ENCODE measurements at places on chromosomes 2 and 18.

DNA sequence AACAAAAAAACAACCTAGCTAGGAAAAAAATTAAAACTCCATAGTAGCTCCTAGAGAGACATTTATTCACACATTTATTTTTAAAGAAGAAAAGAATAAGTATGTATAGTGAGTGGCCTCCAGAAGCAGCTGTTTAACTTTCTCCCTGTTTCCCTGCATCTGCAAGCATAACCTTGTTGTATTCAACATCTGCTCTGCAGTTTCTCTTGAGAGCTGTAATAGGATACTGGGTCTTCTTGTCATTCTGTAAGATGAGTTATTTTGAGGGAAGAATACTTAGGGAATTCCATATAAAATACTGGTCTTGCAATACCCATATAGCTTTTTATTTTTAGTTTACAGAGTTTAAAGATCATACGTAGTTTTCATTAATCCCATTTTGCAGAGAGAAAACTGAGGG, 246.6 kb downstream of the LRRTM1 start:
- no peak for DNase-seq

DNA sequence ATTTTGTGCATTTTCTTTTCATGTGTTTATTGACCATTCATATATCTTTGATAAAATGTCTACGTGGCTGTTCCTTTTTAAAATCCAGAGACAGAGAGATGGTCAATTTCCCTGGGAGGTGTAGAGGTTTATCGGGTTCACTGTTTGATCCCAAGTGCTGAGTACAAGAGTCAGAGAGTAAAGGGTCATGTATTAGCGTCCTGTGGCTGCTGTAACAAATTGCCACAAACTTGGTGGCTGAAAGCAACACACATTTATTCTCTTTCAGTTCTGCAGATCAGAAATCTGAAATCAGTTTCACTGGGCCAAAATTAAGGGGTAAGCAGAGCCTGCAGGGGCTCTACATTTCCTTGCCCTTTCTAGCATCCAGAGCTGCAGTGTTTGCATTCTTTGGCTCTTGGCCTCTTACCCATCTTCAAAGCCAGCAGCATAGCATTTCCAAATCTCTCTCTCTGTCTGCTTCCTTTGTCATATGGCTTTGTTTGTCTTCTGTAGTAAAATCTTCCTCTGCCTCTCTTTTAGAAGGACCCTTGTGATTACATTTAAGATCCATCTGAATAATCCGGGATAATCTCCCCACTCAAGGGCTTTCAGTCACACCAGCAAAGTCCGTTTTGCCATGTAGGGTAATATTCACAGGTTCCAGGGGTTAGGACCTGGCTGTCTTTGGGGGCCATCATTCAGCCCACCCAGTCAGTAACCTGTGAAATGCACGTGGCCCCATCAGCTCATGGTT, 49.9 kb downstream of the TMEM17 start:
- no peak for DNase-seq

DNA sequence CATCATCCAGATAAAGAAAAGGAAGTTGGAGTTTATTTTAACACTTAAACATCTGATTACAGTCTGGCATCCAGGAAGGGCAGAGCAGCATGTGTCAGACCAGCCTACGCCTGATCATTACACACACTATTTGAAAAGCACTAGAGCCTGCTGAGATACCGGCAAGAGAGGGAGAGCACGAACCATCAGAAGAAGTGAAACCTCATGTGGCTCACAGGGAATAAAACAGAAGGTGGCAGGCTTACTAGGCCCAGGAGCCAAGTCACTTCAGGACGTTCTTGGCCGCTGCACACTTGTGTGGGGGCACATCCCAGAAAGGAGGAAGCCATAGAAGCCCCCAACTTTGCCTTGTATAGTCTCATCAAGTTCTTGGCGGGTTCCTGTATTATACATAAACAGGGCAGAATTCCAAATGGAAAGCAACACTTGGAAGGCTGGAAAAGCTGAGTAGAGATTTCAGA, 105.5 kb downstream of the UGGT1 start:
- DNase-seq = peak; percentile 13

GRCh38 chr2:55416786-55417568, 2.7 kb downstream of the CCDC88A start:
- DNase-seq = no peak
